Right forelimb (tissue), 1 donor: ENCODE measurements at places on chromosomes 6 and 20.

DNA sequence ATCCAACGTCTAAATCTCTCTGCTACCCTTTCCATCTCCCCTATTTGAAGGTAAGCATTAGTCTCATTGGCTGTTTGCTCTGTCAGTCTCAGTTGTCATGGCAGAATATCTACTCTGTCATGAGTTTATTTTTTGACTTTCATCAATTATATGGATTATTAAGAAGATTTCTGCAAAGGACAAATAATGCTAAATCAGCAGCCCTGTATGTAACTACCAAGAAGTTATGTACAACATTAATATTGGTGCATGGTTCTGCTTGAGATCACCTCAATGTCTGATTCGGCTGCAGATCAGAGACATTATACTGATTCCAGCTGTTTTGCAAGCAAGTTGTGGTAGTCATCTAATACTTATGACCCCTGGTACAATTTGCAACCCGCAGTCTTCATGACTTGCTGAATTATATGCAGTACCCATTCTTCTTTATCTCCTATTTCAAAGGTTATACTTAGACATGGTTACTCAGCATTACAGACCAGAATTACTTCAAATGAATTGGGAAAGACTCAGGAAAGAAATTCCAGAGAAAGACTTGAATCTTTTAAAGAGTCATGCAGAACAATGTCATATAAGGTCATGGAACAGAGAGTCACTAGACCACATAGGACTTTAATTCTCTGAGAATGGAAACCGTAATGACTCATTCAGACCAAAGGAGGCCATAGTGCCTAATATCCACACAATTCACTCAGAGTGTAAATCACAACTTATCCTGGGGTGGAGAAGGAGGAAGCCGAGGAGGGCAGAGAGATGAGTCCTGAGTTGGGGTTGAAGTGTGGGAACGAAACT is 201.4 kb downstream of the IBTK start:
- no peak for DNase-seq

GRCh38 chr6:134318236-134318973 is 493 bp upstream of the SGK1 start:
- DNase-seq: no peak

- no peak for DNase-seq
Measured at GRCh38 chr20:57756921-57757320, 47.1 kb upstream of the PMEPA1 start.

DNA sequence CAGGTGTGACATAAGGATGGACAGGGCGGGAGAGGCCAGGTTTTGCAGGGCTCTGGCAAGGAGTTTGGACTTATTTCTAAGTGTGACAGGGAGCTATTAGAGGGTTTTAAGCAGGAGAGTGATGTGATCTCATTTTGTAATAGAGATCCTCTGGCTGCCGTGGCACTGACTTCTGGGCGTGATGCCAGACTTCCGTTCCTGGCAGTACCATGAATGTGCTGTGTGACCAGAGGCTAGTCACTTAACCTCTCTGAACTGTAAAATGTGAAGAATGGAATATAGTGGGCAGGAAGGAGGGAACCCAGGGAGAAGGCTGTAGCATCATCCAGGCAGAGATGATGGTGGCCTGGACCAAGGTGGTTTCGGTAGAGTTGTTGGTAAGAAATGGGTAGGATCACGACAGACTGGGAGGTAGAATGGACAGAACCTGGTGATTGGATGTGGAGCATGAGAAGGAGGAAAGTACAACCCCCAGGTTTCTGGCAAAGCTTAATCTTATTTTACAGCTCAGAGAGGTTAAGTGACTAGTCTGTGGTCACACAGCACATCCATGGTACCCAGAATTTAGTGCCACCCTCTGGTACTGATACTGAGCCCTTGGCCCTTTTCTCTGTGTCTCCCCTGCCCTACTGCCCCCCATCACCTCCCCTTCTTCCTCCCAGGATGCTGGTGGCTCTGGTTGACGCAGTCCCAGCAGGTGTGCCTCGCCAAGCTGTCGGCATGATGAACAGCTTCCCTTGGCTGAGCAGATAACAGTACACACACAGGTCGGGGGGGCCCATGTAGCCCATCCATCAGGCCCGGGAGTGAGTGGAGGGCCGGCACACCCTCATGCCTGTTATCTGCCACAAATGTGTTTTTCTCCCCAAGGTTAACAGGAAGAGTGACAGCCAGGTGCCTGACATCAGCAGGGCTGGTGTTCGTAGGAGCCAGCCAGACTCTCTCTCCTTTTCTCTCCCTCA is 52.9 kb upstream of the CTNNBL1 start:
- DNase-seq: no peak

DNA sequence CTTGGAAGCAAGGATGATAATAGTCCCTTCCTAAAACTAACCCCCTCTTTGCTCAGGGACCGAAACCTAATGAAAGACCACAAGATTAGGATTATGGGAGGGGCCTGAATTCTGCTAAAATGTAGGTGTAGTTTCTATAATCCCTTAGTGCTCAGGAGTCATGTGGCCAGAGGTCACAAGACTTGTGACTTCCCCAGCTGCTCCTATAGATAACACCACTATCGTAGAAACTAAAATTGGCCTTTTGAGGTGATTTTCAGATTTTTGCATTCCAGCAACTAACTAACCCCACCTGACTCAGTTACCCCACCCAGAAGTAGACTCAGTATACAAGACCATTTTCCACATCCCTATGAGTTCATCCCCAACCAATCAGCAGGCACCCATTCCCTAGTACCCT is 42.1 kb downstream of the MDN1 start:
- DNase-seq: no peak
